ENCODE measurements at places on chromosomes 13 and 19.

GRCh38 chr13:24625331-24625731, 54.9 kb upstream of the ATP12A start:
- no peak for DNase-seq

DNA sequence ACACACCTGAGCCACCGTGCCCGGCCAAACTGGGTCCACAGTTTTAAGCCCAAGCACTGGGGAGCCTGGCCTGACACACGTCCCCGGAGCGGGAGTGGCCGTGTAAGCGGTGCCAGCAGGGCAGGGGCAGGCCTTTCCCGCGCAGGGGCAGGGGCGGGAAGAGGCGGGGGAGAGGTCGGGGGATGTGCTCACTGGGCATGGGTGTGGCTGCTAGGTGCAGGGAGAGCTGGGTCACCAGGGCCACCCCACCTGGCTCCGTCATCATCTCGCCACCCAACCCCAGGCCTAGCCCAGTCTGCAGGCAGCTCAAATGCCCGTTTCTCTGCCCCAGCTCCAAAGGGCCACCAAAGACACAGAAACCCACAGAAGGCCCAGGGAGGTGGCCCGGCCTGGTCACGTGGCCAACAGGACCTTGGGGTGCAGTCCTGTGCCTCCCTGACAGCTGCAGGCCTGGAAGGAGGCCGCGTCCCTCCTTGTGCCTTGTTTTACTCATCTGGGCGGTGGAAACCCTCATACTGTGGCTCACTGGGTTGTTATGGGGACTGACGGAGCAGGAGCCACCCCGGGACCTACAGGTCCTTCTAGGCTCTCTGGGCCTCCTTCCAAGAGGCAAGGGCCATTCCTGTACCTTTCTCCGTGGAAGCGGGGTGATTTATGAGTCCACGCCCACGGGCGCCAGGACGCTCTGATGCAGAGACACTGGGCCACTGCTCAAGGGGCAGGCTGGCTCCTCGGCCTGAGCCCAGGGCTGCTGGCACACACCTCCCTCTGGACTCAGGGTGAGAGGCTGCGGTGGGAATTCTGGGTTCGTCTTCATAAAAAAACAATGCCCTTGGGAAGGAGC, 27.7 kb downstream of the MAP2K2 start:
- no peak for DNase-seq

- peak; percentile 48 for DNase-seq
These were observed 205.9 kb upstream of the MIR17HG start for GRCh38 chr13:91141543-91142061.

DNA sequence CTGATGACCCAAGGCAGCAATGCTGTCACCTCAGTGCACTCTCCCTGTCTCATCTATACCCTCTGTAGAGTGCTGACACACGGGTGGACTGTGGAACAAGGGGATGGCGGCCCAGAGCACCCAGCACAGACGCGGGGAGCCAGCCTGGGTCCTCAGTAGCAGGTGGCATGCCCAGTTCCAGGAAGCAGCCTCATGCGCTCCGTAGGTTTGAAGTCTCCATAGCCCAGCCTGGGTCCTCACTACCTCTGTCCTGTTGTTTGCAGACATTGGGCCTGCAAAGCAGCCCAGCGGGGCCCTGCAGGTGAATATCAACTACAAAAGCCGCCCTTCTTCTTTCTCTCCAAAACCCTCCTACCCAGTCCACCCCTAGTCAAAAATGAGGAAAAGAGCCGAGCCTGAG, 5.0 kb upstream of the SLC7A9 start:
- no peak for DNase-seq
